ENCODE measurements at places on chromosomes 1 and 21. TPM values are rescaled to one million over a fixed set of nuclear protein-coding genes. Genes with fewer than 3 reads are reported as not detected.

The ITLN2 gene
- total RNA-seq, result 0.52 TPM

The GPA33 gene
- not detected for total RNA-seq

The TPTE gene
- not detected for total RNA-seq

The FCRL5 gene
- total RNA-seq, result not detected

The GJB3 gene
- total RNA-seq, result not detected

The FCAMR gene
- total RNA-seq, result not detected

The SASS6 gene
- total RNA-seq, result 1.9 TPM

The SPRR5 gene
- not detected for total RNA-seq

The SUSD4 gene
- total RNA-seq, result 0.17 TPM

The TAL1 gene
- 0.91 TPM for total RNA-seq

The CD1D gene
- 0.59 TPM for total RNA-seq

The S100A3 gene
- total RNA-seq, result 1.7 TPM

The SERTAD4 gene
- total RNA-seq, result 22.2 TPM
